Amygdala (tissue), 56 donors: ENCODE measurements at places on chromosomes 7 and 10.

DNA sequence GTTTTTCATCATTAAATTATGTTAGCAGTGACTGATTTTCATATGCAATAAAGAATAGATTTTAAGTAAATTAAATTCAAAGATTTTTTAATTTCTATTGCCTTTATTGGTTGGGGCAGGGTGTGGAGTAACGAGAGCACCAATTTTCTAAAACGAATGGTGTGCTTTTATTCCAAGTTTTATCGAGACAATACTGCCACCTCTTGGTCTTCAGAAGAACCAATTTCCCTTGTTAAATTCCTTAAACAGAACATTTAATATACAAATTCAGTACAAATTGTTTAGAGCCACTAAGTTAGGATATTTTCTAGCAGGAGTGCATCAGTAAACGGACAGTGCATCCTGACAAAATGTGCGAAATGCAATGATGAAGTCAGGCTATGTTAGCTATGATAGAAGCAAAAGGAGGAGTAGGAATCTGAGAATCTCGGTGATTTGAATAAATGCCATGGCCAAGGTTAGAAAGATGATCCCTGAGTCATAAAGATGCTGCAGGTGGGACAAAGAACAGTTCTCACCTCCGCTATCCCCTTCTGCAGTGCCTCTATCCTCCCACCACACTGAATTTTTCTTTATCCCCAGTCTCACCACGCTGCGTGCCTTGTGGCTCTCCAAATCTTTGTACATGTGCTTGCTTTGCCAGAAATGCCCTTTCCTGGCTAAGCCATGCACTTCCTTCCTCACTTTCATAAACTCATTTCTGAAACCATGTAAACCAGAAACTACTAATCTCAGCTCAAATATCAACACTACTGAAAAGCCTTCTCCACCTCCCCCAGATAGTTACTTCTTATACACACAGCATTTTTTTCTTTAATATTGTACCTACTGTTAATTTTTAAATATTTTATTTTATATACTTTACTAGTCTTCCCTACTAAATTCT, 31.9 kb upstream of the AGBL3 start:
- DNase-seq = no peak

- no peak for DNase-seq
These were observed 1.7 kb upstream of the POU6F2 start for GRCh38 chr7:38975944-38976392.

GRCh38 chr7:12779947-12780346, 92.5 kb downstream of the ARL4A start:
- DNase-seq = no peak

GRCh38 chr7:112108981-112109380, 97.2 kb downstream of the DOCK4 start:
- DNase-seq = no peak

DNA sequence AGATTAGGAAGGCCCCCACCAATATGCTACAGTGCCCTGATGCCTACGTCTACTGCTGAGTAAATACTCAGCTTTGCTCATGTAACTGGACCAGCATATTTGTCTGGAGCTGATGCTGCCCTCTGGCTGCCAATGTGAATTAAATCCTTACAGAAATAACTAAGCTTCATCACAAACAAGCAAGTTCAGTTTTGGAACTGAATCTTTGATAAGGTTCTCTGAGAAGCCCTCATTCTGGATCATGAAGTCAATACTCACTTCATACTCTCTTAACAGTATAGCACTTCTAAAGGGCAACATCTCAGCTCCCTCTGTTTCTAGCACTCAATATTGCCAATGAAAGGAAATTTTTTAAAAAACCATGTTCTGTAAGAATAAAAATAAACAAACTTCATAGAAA, 246.7 kb downstream of the ETV1 start:
- DNase-seq = peak; percentile 7

DNA sequence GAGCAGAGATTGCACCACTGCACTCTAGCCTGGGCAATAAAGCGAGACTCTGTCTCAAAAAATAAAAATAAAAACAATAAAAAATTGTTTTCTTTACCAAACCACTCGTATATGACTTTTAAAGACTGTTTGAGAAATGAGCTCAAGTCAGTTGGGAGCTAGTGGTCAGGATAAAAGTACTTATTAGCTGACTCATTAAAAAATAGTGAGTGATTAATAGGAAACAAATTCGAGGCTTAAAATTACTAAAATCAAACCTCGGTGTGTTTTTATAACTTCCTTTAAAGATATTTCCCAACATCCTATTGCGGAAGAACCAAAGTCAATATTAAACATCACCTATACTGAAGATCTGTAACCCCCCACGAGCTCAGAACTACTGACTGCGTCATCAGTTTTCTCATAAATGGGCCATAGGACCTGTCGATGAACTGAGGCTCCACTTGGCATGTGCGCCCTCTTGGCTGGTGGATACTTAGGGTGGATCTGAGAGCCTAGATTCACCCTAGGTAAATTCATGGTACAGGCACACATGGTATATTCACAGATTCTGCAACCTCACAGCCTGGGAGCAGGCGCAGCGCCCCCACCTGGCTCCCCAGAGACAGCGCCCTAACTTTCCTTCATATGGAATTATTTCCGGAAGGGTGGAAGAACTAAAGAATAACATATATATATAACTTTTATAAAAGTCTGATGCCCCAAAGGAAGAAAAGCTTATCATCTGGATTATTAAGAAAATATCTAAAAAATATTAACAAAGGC, 9.2 kb downstream of the MKI67 start:
- DNase-seq = no peak

DNA sequence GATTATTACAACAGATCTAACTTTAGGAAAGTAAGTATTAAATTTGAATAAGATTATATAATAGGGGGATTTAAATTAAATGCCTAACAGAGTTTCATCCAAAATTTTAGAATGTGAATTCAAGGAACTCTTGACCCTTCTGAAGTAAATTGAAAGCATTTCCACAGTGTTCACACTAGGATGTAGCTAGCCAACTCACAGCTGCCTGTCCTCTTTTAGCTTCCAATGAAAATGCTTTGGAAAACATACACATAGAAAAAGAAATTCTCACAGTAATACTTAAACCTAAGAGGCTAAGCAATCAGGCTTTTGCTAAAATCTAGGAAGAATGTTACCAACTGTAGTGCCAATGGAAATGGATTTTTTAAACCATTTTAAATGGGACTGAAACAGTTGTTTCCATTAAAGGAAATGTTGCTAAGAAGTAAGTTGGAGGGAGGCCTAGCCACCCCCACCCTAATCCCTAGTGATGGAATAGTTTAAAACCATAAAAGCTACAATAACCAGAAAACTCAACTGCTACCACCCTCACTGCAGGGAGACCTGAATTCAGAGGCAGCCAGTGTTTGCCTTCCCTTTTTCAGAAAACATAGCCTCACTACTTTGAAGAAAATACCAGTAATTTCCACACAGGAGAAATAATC, 58.3 kb downstream of the REEP3 start:
- DNase-seq = no peak

DNA sequence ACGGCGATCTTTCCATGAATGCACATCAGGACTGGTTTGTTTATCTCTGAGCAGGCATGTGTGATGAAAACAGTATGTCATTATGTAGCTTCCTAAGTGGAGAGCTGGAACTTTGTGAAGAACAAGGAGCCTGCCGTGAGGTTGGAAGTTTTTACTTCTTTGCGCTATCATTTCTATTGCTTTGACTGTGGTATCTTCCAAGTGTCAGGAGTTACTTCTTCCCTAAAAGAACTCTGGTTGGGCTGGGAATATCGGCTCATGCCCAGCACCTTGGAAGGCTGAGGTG, 167.4 kb upstream of the AHR start:
- no peak for DNase-seq

- no peak for DNase-seq
These were observed 879 bp downstream of the NUDT5 start for GRCh38 chr10:12194752-12195271.

GRCh38 chr10:118926072-118926417, 103.5 kb upstream of the NANOS1 start:
- no peak for DNase-seq

- no peak for DNase-seq
These were observed 384.4 kb downstream of the CDC14C start for GRCh38 chr7:49308787-49309186.

GRCh38 chr10:46307281-46308112, 20.7 kb downstream of the ANTXRL start:
- DNase-seq = no peak

DNA sequence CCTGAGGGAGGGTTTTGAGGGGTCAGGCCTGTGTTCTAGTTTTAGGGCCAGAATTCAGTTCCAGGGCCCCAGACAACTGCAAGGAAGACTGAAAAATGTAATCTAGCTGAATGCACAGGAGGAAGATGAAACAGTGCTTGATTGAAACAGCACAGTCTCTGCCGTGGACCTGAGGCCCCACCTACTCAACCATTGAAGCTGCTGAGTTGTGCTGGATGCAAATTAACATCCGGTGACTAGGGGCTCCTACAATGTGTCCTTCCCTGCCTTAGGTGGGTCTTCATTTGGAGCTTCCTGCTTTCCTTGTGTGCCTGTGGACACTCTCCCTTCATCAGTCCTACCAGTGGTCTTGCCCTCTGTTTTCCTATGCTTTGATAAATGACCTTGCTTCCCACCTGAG, 5.7 kb downstream of the GLRX3 start:
- no peak for DNase-seq

GRCh38 chr10:66214721-66215404, 711.0 kb upstream of the LRRTM3 start:
- DNase-seq = no peak

GRCh38 chr7:106430535-106431455, 146.0 kb upstream of the NAMPT start:
- DNase-seq = no peak

DNA sequence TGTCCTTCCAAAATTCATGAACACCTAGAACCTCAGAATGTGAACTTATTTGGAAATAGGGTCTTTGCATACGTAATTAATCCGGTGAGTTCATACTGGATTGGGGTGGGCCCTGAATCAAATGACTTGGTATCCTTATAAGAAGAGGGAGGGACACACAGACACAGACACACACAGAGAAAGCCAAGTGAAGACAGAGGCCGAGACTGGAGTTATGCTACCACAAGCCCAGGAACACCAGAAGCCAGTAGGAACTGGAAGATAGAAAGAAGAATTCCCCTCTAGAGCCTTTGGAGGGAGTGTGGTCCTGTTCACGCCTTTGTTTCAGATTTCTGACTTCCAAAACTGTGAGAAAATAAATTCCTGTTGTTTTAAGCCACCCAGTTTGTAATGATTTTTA, 17.1 kb upstream of the PHF14 start:
- DNase-seq = no peak

DNA sequence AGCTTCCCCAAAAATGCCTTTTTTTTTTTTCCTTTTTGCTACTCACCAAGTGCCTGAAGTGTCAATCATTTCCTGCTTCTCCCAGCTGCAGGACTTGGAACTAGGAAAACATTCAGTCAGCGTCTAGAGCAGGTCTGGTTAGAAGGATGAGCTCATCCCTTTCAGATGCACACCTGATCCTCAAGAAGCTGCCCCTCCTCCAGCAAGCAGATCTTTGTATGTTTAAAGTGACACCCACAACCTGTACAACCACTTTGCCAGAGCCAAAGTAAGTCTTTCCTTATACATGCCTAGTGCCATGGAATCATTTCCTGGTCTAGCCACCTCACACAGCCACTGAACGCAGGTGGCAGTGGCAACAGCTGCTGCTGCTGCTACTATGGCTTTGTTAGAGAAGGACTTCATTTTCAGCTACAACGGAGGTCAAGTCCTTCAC, 10.4 kb upstream of the USP54 start:
- DNase-seq = no peak

GRCh38 chr10:1044146-1044545, 4.8 kb downstream of the IDI1 start:
- DNase-seq = no peak

GRCh38 chr7:148433521-148434180, 156.9 kb upstream of the C7orf33 start:
- no peak for DNase-seq

GRCh38 chr7:110051372-110051771, 1039.6 kb upstream of the LRRN3 start:
- no peak for DNase-seq

DNA sequence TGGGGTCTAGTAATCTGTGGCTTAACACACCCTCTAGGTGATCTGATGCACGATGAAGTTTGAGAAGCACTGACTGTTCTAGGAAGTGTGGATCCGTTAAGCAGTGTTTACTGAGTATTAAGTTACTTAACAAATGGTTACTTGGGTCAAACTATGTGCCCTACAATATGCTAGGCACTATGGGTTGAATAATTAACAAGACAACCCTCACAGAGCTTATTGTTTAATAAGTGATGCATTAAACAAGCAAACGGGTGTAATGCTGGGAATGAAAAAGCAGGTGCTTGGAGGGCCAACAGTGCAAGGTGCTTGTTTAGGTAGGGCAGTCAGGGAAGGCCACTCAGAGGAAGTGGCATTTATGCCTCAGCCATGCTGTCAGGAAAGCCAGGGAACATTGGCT, 378.0 kb upstream of the PODXL start:
- no peak for DNase-seq

DNA sequence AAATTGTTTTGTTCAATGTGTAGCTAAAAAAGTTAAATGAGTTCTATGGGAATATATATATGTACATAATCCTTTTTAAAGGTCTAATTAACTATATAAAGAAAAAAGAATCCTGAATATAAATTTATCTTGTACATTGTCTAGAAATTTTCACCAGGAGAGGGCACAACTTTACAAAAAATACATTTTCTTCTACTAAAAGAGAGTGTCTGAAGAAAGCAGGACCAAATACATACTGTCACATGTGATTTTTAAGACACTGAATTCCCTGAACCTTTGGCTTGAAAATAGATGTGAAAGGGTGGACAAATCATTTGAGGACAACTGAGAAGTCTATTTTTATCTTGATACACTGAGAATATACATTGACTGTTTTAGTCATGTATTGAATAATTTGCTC, 204.3 kb downstream of the DGKB start:
- DNase-seq = no peak

GRCh38 chr7:1068013-1068412, 19.9 kb upstream of the GPER1 start:
- DNase-seq = no peak

DNA sequence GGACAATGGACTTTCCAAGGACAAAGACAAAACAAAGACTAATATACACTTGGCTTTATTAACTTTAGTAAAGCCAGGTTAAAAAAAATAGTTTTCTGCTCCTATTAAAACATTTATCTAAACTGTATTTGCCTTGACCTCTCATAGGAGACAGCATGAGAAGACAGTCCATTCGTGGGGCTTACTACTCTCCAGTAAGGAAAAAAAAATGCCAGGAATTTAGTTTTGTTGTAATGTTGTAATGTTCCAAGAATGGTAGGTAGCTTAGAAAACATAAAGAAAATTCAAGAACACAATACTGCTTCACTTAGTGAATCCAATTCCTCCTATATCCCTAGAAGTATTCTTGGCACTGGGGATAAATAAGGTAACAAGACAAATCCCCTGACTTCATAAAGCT, 81.7 kb downstream of the KMT2C start:
- DNase-seq = no peak

GRCh38 chr7:8258166-8258565, 3.8 kb downstream of the ICA1 start:
- DNase-seq = no peak

DNA sequence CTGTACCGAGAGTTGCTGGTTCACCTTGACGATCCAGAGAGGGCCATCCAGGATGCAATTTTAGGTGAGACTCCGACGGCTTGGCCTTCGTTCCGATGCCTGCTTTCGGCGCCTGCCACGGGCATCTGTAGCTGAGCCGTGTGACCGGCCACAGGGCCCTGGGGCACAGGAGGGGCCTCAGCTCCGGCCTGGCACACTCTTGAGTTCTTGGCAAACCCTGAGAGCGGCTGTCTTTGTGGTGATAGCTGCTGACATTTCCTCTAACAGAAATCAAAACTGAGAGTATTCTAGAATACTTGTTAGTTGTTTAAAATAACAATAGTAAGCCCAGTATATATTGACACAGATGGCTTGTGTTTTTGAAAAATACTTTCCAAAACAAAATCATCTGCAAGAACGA, 52.2 kb upstream of the SUN1 start:
- DNase-seq = no peak
